T1000 (cell line): ENCODE measurements at places on chromosomes 6 and 20.

GRCh38 chr20:54526801-54527200 is 51.4 kb downstream of the DOK5 start:
- DNase-seq = no peak

- no peak for DNase-seq
These were observed 213.2 kb upstream of the MYLIP start for GRCh38 chr6:15915508-15916178.

- DNase-seq = no peak
These were observed 128.6 kb upstream of the SLC22A23 start for GRCh38 chr6:3585320-3585935.

- DNase-seq = no peak
These were observed 106.6 kb downstream of the TRIM27 start for GRCh38 chr6:28816909-28817807.

DNA sequence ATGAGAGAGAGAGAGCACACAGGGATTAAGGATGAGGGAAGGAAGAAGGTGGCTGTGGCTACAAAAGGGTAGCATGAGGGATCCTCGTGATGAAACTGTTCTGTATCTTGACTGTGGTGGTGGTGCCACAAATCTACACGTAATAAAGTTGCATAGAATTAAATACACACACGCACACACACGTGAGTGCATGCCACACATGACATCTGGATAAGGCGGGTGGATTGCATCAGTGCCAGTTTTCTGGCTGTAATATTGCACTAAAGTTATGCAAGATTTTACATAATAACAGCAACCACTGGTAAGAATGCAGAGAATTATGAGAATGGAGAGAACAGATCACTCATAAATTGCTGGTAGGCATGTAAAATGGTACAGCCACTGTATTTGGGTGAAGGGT is 16.9 kb upstream of the STK35 start:
- DNase-seq = no peak

DNA sequence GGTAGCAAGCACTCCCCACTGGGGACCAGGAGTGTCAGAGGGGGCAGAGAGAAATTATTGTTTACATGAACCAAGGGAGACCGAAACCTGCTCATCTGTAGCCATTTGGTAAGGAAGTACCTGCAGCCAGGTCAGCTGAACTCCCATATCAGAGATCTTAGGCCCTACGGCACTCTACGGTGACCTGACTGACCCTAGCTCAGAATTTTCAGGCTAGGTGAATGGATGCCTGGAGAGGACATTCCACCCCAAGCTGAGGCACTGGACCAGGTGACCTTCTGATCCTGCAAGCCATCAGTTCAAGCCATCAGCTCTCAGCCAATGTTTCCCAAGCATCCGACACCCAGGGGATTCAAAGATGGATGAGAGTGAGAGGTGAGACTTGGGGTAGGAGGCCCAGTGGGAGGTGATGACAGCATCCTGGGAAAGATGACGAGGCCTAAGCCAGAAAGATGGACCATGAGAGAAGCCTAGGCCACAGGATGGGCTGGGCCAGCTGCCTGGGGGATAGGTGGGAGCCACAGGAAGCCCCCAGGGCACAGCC is 2.8 kb downstream of the ANGPT4 start:
- DNase-seq = no peak

GRCh38 chr6:32692019-32692418 is 25.6 kb upstream of the HLA-DQB1 start:
- no peak for DNase-seq

DNA sequence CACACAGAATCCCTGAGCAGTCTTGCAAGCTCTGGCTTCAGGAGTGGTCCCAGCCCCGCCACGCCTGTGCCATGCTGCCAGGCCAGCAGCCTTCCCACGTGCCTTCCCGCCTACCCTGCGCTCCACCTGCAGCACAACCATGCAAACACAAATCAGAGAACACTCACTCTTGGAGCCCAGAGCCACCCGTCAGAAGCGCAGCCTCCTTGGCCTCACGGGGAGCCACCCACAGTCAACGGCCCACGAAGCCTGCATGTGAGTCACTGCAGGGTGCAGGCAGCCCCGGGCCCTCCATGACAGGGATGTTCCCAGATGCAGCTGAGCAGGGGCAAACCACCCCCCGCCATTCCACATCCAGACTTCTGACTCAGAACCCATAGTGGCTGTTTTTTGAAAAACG is 217.0 kb downstream of the DLL1 start:
- no peak for DNase-seq

- DNase-seq = no peak
These were observed 60.6 kb downstream of the GPX5 start for GRCh38 chr6:28586324-28586723.

DNA sequence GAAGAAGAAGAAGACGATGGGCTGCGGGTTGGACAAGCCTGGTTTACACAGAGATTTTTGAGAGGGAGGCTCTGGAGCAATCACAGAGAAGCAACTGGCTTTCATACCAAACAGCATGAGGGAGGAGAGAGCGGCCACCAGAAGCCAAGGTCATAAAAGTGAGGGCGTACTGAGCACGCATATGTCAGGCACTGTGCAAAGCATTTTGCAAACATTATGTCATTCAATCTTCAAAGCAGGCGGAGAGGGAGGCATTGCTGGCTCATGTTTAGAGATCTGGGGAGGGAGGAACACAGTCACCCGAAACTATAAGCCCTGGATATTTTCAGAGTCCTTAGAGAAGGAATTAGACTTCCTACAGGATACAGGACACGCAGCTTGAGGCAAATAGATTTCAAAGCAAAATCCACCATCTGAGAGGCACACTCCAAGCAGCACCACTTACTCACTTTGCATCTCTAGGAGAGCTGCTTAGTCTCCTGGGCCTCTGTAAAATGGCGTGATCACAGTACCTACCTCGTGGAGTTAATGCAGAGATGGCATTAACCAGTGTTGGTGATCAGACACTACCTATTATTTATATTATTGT is 24.6 kb downstream of the RAMACL start:
- no peak for DNase-seq

GRCh38 chr6:1860756-1861348 is 251.1 kb downstream of the FOXC1 start:
- no peak for DNase-seq

DNA sequence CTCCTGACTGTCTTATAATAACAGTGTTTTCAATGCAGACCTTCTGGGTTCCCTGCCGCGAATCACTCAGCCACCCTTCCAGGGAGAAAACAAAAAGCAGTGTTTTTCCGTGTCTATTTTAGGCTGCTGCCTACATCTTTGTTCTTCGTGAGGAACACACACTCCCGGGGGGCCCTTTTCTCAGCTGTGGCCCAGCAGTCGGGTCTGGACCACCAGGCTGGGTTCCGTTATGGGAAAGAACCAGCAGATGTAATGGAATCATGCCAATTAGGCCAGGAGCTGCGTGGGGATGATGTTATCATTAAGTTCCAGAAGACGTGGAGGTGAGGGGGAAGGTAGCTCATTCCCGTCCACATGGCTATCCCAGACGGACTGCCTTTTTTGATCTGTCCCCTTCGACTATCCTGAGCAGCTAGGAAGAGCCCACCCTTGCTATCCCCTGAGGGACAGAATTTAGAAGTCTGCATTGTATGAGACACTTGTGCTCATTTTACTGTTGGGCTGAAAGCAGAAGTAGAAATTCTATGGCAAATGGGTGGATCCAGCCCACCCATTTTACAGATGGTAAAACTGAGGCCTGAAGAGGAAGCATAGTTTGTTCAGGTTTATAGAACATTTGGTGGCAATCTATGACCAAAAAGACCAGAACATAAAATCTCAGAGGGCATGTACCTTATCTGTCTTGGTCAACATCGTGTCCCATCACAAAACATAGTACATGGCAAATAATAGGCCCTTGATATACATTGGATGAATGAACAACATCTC is 54.5 kb downstream of the KCNB1 start:
- no peak for DNase-seq

- peak; percentile 18 for DNase-seq
These were observed 154.1 kb upstream of the SGK1 start for GRCh38 chr6:134472046-134472445.
